HS-27A (cell line): ENCODE measurements at places on chromosomes 1 and 21.

DNA sequence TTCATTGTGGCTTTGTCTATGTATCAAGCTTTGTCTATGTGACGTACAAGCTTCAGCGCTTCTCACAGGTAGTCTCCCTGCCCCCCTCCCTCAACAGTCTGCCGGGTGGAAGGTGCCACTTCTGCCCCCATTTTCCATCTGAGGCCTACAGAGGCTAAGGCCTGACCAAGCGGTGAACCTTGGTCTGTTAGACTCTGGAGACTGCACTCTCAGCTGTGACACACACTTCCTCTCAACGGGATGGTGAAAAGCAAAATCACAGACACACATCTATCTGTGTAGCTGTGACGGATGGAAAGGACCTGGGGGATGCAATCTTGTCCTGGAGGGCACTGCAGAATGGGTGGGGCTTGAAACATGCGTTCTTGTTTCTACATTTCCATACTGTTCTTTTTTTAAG is 152.9 kb upstream of the EDN2 start:
- no peak for DNase-seq

GRCh38 chr1:201459775-201460174 is 9.2 kb downstream of the PHLDA3 start:
- no peak for DNase-seq

DNA sequence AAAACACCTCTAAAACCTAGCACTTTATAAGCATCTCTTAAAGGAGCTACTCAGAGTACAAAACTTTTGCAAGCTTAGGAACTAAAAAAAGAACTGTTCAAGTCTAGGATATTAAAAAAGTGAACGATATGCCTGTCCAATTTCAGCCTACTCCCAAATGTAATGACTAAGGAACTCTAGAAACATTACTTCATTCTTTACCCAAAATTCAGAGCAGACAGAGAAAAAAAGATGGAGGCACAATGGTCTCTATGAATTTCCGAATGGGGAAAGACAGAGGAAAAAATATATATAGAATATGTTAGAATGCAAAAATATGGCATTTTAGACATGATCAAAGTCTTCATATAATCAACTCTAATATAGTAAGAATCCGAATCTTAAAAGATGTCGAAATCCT is 61.2 kb downstream of the TP53BP2 start:
- DNase-seq, result no peak

GRCh38 chr1:231215681-231216385 is 25.2 kb upstream of the GNPAT start:
- no peak for DNase-seq

DNA sequence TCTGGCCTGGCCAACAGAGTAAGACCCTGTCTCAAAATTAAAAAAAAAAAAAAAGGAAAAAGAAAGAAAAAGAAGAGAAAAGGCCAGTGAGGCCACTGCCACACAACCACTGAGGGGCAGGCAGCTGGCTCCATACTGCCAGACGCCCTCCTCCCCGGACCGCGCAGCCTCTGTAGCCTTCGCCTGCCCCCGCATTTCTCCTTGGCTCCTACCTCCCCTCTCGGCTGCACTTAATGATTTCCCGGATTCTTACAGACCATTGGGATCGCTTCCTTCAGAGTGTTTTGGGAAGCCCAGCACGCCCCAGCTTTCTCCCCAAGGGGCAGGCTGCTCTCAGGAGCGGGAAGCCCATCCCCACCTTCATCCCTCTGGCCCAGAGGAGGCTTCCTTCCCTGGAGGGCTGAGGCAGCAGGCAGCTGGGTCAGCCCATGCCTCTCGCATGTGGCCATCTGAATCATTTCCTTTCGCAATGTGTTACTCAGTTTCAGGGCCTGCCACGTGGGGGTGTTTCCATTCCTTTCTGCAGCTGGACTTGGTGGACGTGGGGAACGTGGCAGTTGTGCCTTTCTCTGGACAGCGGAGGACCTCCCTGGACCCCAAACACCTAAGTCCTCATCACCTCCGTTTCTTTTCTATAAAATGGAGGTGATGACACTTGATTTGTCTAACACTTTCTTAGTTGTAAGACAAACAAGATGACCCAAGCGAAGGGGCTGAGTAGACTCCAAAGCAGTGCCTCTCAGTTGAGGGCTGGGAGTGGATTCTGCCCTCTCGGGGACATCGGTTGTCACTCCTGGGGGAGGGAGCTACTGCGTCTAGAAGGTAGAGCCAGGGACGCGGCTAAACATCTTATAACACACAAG is 2.3 kb downstream of the SLC2A5 start:
- peak; percentile 82 for DNase-seq

- no peak for DNase-seq
These were observed at the start of gene PTPN14 for GRCh38 chr1:214551436-214552173. PTPN14 (minus strand) TSS chr1:214551602; CDS start chr1:214464803, 86,799 bp downstream.

DNA sequence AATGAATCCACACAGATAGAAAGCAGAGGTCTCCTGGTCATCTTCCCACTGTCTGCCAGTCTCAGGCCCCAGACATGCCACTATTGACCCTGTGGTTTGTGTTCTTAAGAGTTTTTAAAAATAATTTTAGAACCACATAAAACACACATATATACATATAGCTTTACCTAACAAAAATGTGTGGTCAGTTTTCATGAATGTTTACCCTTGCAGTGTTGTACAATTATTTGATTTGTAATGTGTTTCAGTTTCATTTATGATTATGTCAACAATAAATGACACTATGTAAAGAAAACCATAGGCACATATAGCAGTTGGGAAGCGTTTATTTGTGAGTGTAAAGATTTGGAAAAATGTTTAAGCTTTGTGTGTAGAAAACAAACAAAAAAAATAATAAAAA is 17.1 kb downstream of the CHAF1B start:
- no peak for DNase-seq

GRCh38 chr1:204450461-204451257 is 39.0 kb upstream of the PPP1R15B start:
- DNase-seq, result no peak

- no peak for DNase-seq
These were observed 27.2 kb upstream of the RCSD1 start for GRCh38 chr1:167602840-167603239.

- DNase-seq, result peak; percentile 33
These were observed 123.7 kb downstream of the ACTL8 start for GRCh38 chr1:17878837-17879236.

- DNase-seq, result no peak
These were observed 56.6 kb downstream of the MAB21L3 start for GRCh38 chr1:116167625-116168276.

DNA sequence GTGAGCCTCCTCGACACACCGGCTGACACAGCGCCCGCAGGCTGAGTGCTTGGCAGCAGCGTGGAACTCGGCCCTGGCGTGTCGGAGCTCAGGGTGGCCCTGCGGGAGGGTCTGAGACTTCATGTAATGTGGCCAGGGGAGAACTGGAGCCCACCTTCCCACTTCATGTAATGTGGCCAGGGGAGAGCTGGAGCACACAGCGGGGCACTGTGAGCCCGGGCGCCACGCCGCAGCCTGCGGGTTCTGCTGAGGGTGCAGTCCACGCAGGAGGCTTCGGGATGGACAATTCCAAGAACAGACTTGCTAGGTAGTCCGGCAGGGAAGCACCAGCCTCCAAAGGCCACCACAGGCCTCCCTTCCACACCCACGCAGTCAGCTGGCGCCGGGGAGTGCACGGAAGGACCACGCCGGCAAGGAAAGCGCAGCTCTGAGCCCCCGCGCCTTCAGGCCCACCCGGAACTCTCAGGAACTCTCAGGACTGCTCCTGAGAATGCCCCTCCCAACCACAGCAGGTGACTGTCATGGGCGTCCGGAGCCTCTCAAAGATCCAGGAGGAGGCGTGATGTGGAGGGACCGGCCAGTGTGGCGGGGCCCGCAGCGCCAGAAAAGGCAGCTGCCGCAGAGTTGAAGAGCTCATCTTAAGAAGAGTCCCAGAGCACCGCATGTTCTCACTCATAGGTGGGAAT is 19.3 kb upstream of the ADARB1 start:
- no peak for DNase-seq

GRCh38 chr1:203133970-203134725 is 6.6 kb downstream of the ADORA1 start:
- no peak for DNase-seq
